ENCODE measurements at places on chromosomes 7 and 10.

GRCh38 chr10:73601486-73601921, 10.4 kb upstream of the USP54 start:
- DNase-seq: no peak

GRCh38 chr7:122397381-122397780, 92.8 kb upstream of the FEZF1 start:
- DNase-seq: no peak

GRCh38 chr7:88307823-88308222, 1.1 kb upstream of the STEAP4 start:
- no peak for DNase-seq

- DNase-seq: no peak
Measured at GRCh38 chr10:86152911-86153310, 213.7 kb downstream of the GRID1 start.

- DNase-seq: no peak
Measured at GRCh38 chr7:43612128-43612527, 29.2 kb downstream of the STK17A start.

- DNase-seq: no peak
Measured at GRCh38 chr10:80870282-80870681, 332.6 kb downstream of the SH2D4B start.

- DNase-seq: no peak
Measured at GRCh38 chr10:72063703-72064391, 24.5 kb downstream of the SPOCK2 start.

GRCh38 chr10:10314626-10315025, 703.0 kb upstream of the CELF2 start:
- no peak for DNase-seq

- DNase-seq: no peak
Measured at GRCh38 chr10:104230490-104230889, 1.7 kb downstream of the CFAP43 start.

DNA sequence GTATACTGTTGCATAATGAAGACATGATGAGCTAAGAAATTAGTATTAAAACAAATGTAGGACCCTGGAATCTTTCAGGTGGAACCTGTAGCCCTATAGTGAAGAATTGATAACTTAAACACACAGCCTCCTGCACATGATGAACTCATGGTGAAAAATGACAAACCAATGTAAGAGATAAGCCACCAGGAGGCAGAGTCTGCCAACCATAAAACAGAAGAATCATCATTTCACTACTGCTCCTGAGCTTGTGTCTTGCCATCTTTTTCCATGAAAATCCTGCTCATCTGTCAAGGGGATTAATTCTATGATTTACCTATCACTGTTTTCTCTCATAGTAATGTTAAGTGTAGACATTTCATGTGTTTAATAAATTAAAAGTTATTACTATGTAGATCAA, 363.9 kb downstream of the MALRD1 start:
- peak; percentile 10 for DNase-seq

GRCh38 chr7:26930201-26930600, 65.8 kb upstream of the SKAP2 start:
- no peak for DNase-seq

- DNase-seq: no peak
Measured at GRCh38 chr7:33251301-33251700, 121.9 kb downstream of the BBS9 start.

GRCh38 chr10:77177161-77177560, 460.4 kb downstream of the KCNMA1 start:
- no peak for DNase-seq

GRCh38 chr10:52481986-52482555, 168.0 kb downstream of the DKK1 start:
- DNase-seq: no peak

- no peak for DNase-seq
Measured at GRCh38 chr7:135459951-135460567, 49.8 kb downstream of the CNOT4 start.

- no peak for DNase-seq
Measured at GRCh38 chr10:70381471-70382421, 679 bp downstream of the LRRC20 start.

DNA sequence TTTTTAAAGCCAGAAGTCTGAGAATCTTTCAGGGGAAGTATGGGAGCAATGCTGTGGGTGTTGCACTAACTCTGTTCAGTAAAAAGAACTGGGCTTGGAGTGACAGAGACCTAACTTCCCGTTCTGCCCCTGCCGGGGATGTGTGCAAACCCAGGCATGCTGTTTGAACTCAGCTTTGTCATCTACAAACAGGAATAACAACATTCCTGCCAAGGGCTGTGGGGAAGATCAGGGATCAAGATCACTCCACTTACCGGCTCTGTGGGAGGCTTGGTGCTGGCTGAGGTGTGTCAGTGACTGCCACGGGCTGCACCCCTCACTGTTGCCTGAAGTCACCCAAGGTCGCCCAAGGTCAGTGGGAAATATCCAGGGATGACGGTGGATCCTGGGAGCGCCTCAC, 23.1 kb upstream of the DRGX start:
- DNase-seq: no peak

GRCh38 chr7:105353752-105354328, 34.9 kb downstream of the SRPK2 start:
- no peak for DNase-seq

DNA sequence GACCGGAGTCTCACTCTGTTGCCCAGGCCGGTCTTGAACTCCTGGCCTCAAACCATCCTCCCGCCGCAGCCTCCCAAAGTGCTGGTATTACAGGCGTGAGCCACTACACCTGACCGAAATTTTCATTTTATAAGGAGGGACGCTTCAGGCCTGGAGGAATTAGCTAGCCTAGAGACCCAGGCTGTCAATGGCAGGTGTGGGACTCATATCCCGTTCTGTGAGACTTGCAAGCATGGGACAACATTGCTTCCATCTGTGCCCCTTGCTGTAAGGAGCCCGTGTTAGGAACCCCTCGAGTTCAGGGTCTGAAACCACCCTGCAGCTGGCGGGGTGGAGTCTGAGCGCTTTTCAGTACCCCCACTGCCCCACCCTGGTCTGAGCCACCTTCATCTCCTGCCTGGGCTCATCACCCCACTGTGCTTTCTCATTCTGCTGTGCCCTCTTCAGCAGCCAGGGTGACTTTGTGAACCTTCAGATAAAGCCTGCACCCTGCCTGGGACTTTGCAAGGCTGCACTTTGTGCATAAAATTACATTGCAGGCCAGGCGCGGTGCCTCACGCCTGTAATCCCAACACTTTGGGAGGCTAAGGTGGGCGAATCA, 1.3 kb upstream of the DAGLB start:
- no peak for DNase-seq

DNA sequence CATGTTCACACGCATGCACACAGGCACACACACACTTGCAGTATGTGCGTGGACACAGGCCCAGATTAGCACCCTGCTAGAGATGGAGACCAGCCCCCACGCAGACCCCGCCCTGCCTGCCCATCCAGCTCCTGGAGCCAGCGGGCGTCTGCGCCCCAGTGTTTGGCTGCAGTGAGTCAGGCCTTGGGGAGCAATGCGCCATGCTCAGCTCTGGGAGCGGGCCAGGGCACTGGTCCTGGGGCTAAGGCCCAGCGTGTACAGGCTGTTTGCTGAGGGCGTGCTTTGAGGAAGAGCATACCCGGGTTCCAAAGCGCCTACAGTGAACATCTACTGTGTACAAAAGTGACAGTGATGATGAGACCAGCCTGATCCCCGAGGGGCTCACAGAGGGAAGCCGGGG, 16.0 kb upstream of the ELFN1 start:
- no peak for DNase-seq

DNA sequence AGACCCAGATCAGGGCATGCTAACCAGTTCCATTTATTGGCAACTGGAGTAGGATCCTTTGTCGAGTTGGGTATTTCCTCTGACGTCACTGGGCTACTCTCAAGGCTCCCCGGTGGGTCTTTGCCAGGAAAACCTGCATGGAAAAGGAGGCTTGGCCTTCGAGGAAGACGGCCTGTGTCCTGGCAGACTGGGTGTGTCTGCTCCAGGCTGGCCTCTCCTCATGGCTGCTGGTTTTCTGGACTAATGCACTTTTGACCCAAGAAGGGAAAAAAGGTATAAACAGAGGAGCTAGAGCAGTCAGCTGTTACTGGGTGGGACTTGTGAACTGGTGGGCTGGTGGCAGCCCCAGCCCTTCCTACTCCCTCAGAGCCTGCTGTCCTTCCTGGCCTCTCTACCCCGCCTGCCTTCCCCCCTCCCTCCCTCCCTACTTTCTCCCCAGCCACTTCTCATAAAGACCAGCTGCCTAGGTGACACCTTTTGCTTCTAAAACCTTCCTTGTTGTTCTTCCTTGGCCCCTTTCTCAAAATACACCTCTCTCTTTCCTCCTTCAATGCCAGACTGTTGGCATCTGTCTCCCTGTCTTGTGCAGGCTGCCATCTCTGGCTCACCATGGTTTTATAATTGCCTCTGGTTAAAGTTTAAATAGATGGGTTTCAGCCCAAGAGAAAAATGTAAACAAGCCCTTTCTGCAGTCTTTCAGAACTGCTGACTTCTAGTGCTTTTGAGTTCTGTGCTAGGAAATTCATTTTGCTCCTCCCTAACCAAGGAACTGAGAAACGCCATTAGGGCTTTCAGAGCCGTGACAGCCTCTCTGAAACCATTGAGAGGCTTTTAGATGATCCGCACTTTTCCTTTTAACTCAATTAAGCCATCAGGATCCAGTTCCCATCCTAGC, 101.8 kb upstream of the MKLN1 start:
- no peak for DNase-seq

DNA sequence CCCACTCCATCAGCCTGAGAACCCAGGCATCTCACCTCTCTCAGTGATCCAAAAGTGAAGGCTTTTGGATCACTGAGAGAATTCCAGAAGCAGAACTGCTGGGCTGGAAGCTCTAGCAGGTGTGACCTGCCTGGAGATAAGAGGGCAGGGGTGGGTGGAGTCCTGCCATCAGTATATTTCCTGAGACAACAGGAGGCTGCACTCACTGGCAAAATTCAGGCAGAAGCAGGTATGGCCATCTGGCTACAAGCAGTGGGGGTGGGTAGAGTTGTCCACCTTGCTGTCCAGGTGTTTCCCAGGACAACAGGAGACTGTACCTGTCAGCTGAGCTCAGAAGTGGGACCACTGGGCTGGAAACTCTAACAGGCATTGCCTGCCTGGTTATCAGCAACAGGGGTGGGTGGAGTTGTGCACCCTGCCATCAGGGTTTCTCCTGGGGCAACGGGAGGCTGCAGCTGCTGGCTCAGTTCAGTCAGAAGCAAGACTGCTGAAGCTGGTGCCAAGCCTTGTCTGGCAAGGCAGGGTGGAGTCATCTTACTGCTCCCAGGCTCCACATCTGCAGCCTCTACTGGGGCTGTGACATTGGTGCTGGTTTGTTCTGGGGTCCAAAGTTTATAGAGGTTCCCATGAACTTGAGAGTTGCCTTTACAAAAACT, 47.2 kb upstream of the SFTPD start:
- DNase-seq: no peak

DNA sequence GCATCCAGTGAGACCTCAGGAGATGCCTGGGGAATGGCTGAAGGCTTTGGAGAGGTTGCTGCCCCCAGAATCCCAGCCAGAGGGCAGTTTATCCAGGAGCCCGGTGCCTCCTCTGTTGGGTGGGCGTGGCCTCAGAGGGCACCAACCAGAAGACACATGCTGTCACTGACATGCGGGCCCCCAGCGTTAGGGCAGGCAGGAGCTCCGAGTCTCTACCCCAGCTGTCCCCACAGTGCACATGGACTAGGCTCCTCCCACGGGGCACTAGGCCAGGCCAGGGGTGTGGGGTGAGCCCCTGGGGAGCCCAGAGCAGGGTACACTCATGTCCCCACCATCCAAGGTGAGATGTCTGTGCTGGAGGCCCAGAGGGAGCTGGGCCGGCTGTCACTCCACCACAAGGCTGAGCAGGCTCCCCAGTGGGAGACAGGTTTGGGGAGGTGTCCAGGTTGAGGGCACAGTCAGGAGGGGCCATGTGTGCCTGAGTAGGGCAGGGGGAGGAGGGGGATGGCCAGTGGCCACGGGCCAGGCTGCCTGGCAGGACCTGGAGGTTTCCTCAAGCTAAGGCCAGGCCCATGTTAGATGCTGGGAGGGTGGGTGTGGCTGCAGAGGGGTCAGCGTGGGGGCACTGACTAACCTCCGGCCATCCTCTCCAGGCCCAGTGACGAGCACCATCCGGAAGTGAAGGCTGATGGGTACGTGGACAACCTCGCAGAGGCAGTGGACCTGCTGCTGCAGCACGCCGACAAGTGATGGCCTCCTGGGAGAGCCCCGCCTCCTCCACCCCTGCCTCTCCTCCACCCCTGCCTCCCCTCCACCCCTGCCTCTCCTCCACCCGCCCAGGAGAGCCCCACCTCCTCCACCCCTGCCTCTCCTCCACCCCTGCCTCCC, 131.3 kb downstream of the FAM53B start:
- DNase-seq: no peak

DNA sequence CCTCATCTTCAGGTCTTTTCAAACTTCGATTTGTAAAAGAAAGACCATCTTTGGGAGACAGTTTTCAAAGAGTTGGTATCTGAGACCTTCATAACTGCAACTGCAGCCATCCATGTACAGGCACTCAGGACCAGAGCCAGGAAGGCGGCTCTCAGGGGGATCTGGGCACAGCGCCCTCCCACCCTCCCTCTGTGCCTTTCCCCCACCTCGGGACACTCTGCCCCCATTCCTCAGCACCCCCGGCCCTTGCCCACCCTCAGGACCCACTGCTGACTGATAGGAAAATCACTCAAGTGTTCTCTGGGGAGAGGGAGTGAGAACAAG, 143.6 kb downstream of the CUBN start:
- DNase-seq: no peak

DNA sequence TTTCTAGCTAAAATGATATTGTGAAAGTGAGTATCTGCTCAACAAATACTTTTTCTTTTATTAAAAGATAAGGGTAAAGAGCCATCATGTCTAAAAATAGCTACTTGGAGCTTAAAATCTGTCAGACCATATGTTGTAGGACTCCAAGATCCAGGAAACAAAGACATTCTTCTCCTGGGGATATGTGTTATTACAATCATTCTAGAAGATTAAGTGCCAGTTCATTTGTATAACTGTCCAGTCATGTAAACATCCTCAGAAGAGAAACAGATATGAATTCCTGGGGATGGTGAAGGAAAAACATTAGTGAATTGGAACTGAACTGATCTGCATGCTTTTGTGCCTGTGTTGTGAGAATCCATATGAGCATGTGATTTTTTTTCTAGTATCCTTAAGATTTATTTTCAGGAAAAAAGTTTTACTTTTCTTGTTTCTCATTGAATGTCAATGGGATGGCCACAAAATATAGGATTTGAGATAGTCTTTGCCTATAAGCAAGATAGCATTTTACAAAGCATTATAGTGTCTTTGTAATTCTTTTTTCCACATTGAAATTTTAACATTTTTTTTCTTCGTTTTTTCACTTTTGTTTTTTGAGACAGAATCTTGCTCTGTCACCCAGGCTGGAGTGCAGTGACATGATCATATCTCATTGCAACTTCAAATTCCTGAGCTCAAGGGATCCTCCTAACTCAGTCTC, 14.4 kb upstream of the MTERF1 start:
- no peak for DNase-seq

- no peak for DNase-seq
Measured at GRCh38 chr7:148697256-148698006, 1.3 kb upstream of the CUL1 start.

- no peak for DNase-seq
Measured at GRCh38 chr10:8283986-8284385, 229.5 kb downstream of the GATA3 start.

Measured in AG04450 (cell line).